ENCODE measurements at places on chromosomes 13 and 19.

- DNase-seq: no peak
Observed at GRCh38 chr13:76968041-76968440, 19.7 kb downstream of the ACOD1 start.

DNA sequence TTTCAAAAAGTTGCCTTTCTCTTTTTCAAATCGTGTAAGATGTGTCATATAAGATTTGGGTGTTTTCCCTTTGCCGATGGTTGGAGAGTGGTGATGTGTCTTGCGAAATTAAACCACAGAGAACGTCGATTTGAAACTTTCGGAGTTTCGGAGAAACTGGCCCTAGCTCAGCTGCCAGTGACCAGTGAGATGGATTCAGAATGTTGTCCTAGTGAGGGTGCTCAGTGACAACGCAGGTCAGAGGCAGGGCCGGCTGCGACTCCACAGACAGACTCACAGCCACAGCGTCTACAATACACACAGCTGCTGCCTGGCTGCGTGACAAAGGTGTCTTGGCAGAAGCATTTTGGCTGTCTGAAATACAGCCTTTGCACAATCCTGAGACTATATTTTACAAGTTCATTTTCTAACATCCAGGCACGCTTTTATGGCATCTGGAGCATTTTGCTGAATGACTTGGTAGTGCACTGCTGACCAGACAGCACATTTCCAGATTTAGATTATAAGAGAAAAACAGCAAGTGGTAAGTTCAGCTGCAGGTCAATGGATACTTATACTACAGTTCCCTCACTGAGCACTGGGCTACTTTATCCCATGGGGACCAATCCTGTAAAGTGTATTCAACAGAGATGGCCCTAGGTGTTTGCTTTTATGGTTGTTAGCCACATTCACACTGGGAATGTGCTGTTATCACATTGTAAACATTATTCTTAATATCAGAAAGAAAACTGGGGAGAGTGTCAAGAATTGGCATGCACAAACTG lies 207.5 kb downstream of the KCNRG start:
- no peak for DNase-seq

GRCh38 chr19:21751384-21751783 lies 16.0 kb downstream of the ZNF100 start:
- no peak for DNase-seq

- no peak for DNase-seq
Observed at GRCh38 chr19:23305555-23305954, 55.4 kb upstream of the ZNF724 start.

GRCh38 chr13:75757336-75757735 lies 121.2 kb downstream of the LMO7 start:
- DNase-seq: no peak

DNA sequence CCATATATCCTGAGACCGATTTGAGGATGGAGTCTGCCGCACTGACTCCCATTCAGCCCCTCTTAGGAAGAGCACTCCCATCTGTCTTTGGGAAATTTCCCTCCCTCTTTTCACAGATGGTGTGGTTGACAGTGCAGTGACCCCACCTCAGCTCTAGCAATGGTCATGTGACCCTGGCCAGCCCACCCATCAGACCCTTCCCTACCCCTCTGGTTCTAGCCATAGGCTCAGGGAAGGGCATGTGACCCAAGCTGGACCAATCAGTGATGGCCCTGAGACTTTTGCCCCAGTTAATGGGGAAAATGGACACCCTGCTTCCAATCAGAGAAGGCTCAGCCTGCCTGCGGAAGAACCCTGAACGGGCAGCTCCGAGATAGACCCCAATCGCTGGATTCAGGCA lies 26.3 kb downstream of the IL12RB1 start:
- DNase-seq: no peak

DNA sequence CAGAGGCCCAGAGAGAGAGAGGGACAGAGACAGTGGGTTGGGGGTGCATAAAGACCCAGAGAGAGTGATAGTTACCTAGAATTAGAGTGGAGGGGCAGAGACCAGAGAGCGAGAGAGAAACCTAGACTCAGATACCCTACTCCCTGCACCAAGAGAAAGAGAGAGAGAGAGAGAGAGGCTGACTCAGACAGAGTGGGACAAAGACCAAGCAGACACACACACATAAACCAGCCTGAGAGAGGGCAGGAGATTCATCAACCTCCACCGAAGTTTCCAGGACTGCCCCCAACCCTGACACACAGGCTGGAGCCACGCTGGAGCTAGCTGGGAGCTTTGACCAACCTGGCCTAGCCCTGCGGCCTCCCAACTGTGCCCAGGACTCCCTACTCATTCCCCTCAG lies 12.9 kb downstream of the SYT3 start:
- no peak for DNase-seq

DNA sequence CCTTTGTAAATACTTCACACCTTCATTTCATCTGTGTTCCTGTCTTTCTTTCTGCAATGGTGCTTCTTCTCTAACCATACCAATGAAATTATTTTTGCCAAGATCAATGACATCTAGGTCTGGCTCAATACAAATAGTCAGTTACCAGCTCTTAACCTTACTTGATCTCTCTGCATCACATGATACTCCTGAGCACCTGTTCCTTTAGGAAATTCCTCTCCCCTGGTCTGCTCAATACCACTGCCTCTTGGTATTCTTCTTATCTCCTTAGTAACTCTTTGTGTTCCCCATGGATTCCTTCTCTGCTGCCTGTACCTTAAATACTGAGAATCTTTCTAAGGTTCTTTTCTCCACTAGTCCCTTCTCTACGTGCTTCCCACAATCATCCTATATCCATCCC lies 25.9 kb downstream of the SOHLH2 start:
- no peak for DNase-seq

DNA sequence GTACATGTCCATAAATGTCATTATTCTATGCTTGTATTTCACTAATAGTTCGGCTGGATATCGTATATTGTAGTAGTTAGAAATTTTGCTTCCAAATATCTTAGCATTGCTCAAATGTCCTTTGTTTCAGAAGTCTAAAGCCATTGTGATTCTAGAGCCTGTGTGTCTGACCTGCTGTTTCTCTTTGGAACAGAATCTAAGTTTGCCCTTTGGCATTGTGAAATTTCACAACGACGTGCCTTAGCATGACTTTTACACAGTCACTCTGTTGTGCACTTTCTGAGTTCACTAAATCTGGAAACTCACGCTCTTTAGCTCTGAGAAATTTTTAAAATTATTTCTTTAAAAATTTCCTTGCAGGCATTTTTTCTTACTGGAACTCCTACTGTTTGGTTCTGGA lies 152.2 kb downstream of the TBC1D4 start:
- no peak for DNase-seq

GRCh38 chr13:112890316-112891145 lies 78.5 kb upstream of the MCF2L start:
- DNase-seq: no peak

GRCh38 chr13:22748866-22749577 lies 431.8 kb upstream of the SGCG start:
- no peak for DNase-seq

DNA sequence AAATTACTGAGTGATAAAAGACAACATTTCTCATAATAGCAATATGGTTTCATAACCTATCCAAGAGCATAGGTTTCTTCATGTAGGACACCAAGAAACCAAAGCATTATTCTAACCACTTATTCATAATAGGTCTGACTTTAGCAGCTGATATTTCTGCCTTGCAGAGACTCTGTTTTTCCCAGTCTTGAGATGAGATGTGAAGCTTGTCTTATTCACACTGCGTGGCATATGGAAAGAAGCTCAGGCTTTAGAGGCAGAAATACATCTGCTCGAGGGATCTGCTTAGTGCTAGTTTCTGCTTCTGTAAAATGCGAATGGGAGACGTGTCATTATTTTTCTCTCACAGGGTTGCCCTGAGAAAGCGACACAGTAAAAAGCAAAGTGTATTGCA lies 232.0 kb upstream of the SPRY2 start:
- no peak for DNase-seq

All from cortex of kidney (tissue), 1 donor.